ENCODE measurements at places on chromosomes 11 and 22.
A peak's percentile ranks its signal among the peaks of the same experiment; 100 is the strongest.

- DNase-seq: no peak
These were observed 1220.9 kb downstream of the BRD1 start for GRCh38 chr22:48606684-48607307.

DNA sequence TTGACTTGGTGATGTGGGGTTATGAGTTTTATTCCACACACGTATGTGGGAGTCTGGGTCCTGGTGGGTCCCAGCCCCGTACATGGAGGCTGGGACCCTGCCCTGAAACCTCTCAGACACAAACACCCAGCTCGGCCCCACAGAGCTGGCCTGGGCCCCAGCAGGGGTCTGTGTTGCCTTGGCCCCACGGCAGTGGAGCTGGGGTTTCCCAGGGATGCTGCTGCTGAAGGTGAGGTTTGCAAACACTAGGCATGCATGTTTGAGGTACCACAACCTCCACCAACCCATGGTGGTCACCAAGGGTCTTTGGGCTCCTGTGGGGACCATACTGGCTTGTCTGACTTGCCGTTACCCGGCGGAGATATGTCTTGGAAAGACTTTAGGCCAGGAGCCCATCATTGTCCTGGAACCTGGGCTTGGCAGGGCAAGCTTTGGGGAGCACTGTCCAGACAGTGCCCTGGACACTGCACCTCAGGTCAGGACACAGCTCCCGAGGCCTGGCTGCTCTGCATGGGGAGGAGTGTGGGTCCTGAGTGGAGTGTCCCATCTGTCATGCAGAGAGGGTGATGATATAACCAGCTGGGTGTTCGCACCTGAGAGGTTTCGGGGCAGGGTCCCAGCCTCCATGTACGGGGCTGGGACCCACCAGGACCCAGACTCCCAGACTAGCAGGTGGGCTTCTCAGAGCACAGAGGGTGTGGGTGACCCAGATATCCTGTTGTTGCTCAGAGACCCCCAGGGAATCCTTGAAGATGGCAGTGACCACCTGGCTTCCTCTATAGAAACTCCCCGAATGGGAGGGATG, 63.3 kb downstream of the KCNQ1 start:
- DNase-seq: peak; percentile 21

DNA sequence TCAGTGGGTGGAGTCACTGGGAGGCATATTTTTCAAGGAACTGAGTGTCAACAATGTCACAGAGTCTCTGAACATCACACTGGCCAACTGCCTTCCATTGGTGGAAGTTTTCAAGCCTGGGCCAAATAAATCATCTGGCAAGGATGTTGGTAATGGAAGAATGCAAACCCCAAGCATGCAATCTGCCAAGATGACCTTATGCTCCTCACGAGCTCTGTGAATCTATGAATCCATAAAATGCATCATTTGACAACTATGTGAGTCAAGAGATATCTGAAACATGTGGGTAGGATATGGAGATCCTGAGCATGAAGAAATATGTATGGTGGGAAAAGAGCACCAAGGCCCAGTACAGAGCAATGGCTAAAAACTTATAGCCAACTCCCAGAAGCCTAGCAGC, 122.2 kb downstream of the PLEKHA7 start:
- no peak for DNase-seq

- DNase-seq: no peak
These were observed at the start of gene PTPRCAP for GRCh38 chr11:67437082-67437808. TSS of gene PTPRCAP (minus strand) at chr11:67437682. CDS start at chr11:67437619, 63 bp downstream.

DNA sequence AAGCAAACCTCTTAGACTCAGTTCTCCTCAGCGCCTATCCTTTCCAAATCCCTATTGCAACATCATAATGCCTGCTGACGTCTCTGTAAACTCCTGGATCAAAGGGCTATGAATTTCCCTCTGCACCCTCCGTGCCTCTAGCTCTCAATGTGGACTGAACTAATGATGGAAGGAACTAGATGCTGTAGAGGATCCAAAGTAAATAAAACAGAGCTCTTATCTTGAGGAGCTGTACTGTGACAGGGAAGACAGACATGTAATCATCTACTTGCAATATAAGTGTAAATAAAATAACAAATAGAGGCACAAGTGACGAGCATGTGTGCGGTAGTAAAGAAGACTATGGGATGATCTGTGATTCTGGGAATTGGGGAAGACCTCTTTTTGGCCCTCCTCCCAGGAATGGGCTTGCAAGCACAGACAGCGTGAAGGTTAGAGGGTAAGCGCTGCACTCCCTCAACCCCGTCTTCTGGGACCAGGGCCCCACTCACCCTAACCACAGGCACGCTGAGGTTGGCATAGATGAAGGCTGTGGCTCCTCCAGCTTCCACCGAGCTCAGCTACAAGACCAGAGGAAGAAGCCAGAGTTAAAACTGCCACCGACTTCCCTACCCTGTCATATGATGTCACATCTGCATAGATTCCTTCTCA, 42.2 kb downstream of the P4HA3 start:
- no peak for DNase-seq

DNA sequence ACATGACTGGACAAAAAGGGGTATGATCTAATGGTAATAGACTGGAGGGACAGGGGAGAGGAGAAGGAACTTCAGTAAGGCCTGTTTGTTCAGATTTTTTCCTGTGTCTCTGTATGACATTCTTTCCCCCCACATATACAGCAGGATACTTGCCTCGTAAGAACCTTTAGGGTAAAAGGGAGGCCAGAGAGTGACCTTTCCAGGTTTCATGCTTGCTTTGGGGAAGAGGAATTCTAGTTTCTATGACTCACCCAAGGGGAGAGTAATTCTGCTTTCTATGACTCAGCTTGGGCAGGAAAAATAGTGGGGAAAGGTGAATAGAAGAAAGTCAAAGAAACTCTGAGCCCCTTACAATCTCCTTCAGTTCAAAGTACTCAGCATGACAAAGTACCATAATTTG, 457.0 kb downstream of the DLG2 start:
- DNase-seq: no peak

DNA sequence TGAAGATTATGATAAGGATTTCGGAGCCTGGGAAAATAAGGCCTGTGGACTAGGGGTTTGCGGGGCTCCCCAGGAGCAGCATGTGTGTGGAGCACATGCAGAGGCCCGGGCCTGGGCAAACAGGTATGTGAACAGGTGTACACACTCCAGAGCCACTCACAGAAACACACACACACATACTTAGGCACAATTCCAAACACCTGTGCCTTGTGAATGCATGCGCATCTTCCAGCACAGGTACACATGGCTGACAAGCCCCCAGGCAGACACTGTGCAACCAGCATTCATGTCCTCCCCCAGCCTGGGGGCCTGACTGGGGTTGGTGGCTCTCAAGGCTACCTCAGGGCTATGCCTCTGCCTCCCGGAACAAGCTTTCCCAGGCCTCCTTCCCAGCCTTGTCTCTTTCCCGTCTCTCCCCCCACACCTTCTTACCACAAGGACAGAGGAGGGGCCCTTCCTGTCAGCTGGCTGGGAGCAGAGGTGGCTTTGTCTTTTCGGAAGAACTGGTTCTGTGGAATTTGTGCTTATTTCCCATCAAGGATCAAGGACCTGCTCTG, 2.6 kb upstream of the P2RY6 start:
- DNase-seq: no peak

GRCh38 chr11:61972672-61973475, 5.4 kb upstream of the FTH1 start:
- DNase-seq: no peak

DNA sequence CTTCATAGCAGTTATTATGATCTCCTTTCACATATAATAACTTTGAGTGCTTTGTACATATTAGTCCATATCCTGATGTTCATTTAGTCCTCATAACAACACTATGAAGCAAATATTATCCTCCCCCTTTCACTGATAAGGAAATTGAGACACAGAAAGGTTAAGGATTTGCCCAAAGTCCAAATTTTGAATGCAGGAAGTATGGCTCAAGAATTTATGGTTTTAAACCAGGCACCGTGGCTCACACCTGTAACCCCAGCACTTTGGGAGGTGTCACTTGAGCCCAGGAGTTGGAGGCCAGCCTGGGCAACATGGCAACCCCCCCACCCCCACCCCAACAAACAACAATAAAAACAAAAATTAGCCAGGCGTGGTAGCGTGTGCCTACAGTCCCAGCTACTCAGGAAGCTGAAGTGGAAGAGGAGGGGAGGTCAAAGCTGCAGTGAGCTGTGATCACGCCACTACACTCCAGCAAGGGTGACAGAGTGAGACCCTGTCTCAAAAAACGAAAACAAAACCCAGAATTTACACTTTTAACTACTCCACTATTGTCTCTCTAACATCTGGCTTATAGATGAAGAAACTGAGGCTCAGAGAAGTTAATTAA, 8.6 kb downstream of the CCDC34 start:
- no peak for DNase-seq

DNA sequence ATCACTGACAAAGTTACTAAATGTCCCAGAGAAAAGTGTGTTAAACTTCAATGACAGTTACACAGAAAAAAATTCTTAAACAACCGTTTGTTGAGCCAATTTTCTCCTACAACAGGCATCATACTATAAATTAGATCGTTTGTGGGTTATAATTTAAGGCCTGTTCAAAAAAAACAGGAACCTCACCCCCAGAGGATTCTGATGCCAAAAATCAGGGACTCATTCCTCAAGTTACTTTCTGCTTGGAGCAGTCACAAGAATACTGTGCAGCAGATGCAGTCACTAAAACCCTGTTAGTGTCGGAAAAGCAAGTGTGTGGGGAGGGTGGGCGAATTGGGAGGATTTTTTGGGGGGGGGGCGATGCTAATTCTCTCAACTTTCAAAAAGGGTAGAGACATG, 657 bp downstream of the CWC15 start:
- no peak for DNase-seq

DNA sequence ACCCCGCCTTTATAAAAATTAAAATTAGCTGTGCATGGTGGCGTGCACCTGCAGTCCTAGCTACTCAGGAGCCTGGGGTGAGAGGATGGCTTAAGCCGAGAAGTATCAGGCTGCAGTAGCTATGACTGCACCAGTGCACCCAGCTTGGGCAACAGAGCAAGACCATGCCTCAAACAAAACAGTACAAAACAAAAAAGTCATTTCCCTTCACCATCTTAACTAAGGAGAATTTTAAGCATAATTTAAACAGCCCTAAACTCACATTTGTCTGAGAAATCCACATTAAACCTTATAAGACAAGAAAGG, 23.3 kb upstream of the TFIP11 start:
- DNase-seq: no peak

GRCh38 chr11:64501500-64502427, 89.3 kb upstream of the SLC22A12 start:
- DNase-seq: no peak

GRCh38 chr11:134045799-134046635, 22.9 kb upstream of the JAM3 start:
- DNase-seq: no peak

- no peak for DNase-seq
These were observed 10.5 kb upstream of the CHRM1 start for GRCh38 chr11:62931499-62932278.

DNA sequence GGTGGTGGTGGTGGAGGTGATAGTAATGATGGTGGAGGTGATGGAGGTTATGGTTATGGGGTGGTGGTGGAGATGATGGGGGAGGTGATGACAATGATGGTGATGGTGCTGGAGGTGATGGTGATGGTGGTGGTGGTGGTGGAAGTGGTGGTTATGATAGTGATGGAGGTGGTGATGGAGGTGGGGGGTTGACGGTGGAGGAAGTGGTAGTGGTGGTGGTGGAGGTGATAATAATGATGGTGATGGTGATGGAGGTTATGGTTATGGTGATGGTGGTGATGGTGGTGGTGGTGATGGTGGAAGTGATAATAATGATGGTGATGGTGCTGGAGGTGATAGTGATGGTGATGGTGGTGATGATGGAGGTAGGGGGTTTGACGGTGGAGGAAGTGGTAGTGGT, 16.9 kb upstream of the WNT7B start:
- no peak for DNase-seq

DNA sequence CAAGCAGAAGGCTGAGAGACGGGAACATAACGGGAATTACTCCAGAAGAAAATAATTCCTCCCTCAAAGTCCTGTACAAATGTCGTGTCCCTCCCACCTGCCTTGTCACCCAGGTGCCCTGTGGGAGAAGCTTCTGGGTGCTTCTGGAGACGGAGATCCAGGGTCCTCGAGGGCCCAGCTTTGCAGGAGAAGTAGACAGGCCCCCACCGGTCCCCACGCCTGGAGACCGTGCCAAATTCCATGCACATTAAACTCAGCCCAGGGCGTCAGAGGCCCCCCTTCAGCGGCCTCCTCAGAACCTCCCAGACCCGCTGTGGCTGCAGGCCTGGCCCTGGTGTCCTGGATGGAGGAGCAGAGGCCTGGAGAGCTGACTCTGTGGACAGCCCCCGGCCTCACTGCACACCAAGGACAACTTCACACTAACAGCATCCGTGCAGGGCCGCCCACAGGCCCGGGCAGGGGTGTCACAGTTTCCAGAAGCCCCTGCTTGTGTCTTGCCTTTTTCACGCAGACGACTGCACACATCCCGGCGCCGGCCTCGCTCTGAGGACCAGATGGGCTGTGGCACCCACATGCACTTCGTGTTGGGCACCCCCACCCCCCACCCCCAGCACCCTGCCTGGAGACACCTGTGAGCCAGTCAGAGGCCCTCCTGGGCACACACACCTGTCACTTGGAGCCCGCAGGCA, 734.3 kb downstream of the BRD1 start:
- peak; percentile 34 for DNase-seq

DNA sequence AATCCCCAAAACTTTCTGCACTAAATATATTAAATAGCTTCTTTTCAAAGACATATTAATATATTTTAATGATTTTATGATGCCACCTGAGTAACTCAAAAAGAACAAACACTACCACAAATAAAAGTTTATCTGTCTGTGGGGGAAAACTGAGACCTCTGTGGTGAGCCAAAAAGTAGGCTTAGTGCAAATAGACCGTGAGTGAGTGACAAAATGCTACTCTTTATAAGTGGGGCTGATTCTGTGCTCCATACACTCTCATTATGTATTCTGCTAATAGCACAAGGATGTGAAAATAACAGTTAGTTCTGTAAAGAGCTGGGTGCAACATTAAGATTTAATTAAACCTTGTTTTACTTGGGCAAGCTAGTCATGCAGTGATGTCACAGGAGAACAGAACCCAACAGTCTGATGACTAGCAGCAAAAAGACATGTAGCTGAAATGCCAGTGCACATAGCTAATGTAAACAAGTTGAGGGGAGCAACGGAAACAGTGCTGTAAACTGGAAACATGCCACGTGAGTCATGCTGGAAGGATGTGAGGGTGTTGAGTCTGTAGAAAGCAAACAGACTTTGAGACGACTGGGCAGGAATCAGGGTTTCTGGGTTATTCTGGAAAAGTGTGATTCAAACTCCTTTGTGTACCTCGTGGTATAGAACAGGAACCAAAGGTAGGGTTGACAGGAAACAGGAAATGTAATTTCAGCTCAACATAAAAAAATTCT, 1130.4 kb downstream of the LRRC4C start:
- DNase-seq: no peak

DNA sequence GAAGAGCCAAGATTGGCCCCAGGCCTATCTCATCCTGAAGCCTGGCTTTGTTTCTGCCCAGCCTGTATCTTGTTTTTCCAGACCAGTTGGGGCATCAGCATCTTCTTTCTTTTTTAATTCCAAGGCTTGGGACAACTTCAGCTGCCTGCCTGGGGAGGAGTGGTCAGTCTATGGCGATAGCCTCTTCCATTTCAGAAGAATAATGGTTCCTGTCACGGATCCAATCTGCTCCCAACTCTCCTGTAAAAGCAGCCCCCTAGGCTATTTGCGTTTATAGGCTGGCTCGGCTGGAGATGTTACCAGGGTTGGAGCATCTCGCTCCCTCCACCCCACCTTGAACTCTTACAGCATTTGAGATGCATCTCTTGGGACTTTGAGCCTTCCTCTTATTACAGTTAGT, 145.2 kb upstream of the CADM1 start:
- no peak for DNase-seq

GRCh38 chr11:109222761-109223160, 199.2 kb upstream of the C11orf87 start:
- no peak for DNase-seq

- DNase-seq: peak; percentile 6
These were observed 4.5 kb downstream of the WNT11 start for GRCh38 chr11:76201672-76202412.

All from psoas muscle (tissue), 8 donors.